ENCODE measurements at places on chromosomes 1 and 21.

- DNase-seq, result no peak
Observed at GRCh38 chr1:63642901-63643300, 49.7 kb downstream of the PGM1 start.

DNA sequence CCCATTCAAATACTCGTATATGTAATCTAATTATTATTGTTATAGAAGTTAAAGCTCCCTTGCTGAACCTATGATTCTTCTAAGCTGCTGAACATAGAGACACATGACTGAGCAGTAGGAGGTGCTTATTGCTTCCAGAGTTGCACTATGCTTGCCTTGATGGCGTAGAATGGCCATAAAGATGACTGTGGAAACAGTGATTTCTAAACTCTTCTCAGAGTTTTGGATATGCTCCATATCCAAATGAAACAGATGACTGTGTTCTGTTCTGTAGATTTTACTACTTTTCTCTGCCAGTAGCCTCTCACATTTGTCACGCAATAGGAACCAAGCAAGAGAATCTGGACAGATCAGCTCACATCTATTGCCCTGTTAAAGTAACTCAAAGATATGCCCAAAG lies 88.1 kb upstream of the CACYBP start:
- DNase-seq, result no peak

- no peak for DNase-seq
Observed at GRCh38 chr1:226646026-226646869, 92.8 kb downstream of the ITPKB start.

- no peak for DNase-seq
Observed at GRCh38 chr1:17873007-17873675, 118.0 kb downstream of the ACTL8 start.

DNA sequence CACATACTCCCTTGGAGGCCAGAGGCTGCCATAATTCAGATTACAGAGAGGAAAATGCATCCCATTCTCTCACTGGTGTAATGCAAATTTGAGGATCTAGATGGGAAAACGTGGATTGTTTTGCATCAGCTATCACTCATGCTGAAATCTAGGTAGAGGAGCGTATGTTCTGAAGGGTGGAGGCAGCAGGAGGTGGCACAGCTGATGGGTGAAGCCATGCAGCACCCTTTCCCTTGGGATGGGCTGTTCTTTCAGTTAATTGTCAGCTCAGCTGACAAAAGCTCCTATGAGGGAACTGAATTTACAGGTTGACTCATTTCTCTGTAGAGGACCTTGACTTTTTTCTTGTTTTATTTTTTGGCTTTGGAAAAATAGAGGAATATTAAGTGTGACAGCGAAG lies 41.8 kb downstream of the CAMTA1 start:
- no peak for DNase-seq

GRCh38 chr1:13617108-13617507 lies 33.5 kb downstream of the PDPN start:
- DNase-seq, result no peak

GRCh38 chr1:152473887-152474537 lies 36.6 kb upstream of the LCE5A start:
- DNase-seq, result no peak

DNA sequence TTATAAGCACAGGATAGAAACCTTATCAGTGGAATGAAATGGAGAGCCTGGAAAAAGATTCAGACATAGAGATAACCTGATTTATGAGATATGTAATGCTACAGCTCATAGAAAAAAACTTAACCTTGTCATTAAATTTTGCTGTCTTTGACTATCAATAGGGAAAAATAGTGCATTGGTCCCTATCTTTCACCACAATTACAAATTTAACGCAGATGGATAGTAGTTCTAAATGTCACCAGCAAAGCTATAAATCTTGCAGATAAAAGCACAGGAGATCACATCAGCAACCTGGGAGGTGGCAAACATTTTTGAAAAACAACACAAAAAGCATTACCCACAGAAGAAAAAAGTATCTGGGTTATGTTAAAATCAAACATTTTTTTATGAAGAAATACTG lies 831.6 kb downstream of the BRINP3 start:
- DNase-seq, result no peak

- no peak for DNase-seq
Observed at GRCh38 chr1:212667223-212668139, 32.2 kb downstream of the BATF3 start.

GRCh38 chr1:100882698-100883097 lies 11.9 kb downstream of the EXTL2 start:
- no peak for DNase-seq

DNA sequence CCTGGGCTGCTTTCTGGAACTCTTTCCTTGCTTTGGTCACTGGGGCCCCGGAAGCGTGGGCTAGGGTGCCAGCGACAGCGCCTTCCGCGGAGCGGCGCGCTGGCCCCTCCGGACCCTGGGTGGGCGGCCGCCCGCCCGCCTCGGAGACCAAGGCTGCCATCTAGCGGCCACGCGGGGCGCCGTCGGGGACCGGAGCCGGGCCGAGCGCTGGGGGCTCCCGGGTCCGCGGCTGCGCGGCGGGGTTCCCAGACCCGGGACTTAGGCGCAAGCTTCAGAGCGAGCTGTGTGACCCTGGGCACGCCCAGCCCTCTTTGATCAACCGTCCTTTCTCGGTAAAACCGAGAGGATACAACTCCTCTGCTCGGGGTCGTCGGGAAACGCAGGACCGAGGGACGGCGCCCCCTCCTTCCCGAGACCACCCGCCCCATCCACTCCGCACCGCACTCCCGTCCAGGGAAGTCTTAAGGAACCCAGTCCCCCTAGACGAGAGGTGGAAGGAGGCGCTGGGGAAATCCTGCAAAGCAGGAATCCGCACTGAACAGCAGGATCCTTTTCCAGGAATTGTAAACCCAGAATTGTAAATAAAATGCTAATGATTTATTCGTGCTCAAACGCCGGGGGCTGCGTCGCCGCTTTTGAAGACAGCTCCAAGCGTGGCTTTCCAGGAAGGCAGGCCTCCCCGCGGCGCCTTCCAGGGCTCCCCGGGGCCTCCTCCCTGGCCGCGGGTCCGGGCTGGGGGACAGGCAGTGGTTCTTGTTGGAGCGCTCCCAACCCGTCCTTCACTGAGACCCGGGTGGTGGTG lies 41.2 kb downstream of the RRAGC start:
- DNase-seq, result peak; percentile 86

GRCh38 chr1:207997486-207998268 lies 86.8 kb upstream of the CD34 start:
- peak; percentile 61 for DNase-seq

- DNase-seq, result peak; percentile 4
Observed at GRCh38 chr1:198423673-198424072, 116.8 kb downstream of the ATP6V1G3 start.

DNA sequence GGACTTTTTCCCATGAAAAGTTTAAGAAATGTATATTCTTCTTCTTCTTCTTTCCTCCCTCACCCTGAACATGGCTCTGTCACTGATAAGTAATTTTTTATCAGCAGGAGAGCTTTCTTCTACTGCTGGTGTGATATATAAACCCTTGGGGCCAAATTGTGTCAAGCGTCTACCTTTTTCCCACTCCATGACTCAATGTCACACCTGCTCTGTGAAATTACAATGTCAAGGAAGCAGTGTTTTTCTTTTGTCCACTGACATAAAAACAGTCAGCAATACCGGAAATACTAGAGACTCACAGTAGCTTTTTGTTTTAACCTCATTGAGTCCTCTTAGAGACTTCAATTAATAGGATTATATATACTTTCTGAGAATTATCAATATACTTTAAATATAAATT lies 416.2 kb upstream of the ADGRL4 start:
- no peak for DNase-seq

- no peak for DNase-seq
Observed at GRCh38 chr1:162215902-162216301, 146.4 kb downstream of the NOS1AP start.

GRCh38 chr1:9628541-9629444 lies 22.7 kb upstream of the PIK3CD start:
- no peak for DNase-seq

DNA sequence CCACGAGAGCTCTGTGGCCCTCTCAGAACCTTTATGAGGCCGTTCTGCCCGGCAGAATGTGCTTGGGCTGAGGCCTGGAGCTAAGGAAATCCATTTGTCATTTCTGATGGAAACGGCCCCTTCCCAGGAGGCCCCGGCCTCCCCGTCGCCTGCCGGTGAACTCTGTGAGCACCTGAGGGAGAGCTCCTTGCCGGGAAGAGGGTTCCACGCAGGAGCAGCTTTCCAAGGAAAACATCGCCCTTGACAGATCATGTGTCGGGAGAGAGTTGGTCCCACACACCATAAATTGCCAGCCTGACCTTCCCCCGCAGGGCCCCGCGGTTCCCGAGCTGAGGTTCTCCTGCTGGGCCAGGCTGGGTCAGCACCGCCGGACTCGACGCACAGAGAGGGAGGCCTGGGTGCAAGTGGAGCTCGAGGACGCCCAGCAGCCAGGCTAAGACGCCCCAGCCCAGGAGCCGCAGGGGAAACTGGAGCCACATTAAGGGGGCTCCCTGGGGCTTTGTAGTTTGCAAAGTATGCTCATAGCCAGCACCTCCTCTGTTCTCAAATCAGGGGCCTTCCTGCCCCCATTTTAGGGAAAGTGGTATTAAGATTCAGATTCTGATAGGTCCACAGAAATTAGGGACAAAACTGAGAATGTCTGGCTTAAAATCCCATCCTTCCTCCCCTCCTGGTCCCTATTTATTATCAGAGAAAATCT lies 239.5 kb downstream of the FOXD2 start:
- DNase-seq, result no peak

- DNase-seq, result no peak
Observed at GRCh38 chr1:61779231-61779630, 37.0 kb downstream of the PATJ start.

- no peak for DNase-seq
Observed at GRCh38 chr1:154846565-154847442, 23.3 kb downstream of the KCNN3 start.

GRCh38 chr1:53196017-53196484 lies 573 bp upstream of the CPT2 start:
- DNase-seq, result no peak

DNA sequence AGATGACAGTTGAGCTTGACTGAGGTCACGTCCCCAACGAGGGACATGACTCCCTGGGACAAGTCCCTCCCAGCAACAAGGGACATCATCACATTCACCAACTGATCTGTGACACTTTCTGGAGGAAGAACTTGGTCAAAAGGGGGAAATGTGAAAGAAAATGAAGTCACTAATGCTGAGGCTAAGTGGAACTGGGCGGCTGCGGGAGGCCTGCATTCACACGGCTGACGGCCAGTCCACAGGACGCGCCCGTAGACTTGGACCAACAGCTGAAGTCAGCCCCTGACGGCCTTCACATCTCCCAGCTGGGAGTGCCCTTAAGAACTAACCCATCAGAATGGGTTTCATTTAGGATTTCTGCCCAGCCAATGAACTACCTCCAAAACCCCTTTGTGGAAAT lies 26.6 kb downstream of the POFUT2 start:
- no peak for DNase-seq

DNA sequence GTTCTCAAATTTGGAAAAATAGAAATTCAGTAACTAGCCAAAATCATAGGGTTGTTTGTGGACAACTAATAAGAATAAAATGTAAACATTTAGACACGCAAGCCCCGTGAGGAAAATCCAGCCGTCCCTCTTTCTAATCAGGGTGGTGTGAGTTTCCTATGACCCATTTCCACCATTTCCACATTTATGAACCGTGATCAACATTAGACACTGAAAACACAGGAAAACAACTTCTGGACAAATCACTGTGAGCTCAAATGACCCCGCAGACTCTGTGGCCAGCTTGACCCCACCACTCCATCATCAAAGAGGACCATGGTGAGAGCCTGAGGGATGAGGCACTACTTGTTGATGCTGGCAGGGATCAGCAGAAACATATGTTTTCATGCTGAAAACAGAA lies 101.0 kb downstream of the SIM2 start:
- no peak for DNase-seq

- no peak for DNase-seq
Observed at GRCh38 chr1:38293567-38293966, 247.0 kb upstream of the POU3F1 start.

DNA sequence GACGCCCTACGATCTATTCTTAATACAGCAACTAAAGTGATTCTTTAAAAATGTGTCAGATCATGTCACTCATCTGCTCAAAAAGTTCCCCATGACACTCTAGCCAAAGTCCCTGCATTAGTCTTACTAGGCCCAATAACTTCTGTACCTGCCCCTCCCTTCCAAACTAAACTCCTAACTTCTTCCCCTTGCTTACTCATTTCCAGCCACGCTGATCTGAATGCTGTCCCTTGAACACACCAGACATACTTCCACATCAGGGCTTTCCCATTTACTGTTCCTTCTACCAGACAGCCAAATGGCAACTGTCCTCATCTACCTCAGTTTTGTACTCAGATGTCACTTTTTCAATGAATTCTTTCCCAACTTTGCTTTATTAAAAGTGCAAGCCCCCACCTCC lies 1.2 kb downstream of the PPT1 start:
- no peak for DNase-seq

DNA sequence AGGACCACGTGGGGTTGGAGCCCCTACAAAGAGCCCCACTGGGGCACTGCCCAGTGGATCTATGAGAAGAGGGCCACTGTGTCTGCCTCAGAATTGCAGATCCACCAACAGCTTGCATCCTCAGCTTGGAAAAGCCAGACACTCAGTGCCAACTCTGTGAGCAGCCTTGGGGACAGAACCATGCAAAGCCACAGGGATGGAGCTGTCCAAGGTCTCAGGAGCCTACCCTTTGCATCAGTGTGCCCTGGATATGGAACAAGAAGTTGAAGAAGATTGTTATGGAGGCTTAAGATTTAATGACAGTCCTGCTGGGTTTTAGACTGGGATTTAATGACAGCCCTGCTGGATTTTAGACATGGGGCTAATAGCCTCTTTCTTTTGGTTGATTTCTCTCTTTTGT lies 1670.9 kb downstream of the PLA2G4A start:
- DNase-seq, result no peak

GRCh38 chr1:246178717-246179311 lies 328.3 kb downstream of the SMYD3 start:
- no peak for DNase-seq

- no peak for DNase-seq
Observed at GRCh38 chr1:163570071-163570470, 248.3 kb downstream of the NUF2 start.

- no peak for DNase-seq
Observed at GRCh38 chr1:90704817-90705216, 12.3 kb downstream of the BARHL2 start.

- DNase-seq, result no peak
Observed at GRCh38 chr21:44392185-44392584, 38.8 kb downstream of the TRPM2 start.

GRCh38 chr1:55546553-55546952 lies 331.4 kb upstream of the USP24 start:
- DNase-seq, result no peak

GRCh38 chr1:30596891-30597290 lies 126.5 kb downstream of the MATN1 start:
- no peak for DNase-seq

- no peak for DNase-seq
Observed at GRCh38 chr1:227805606-227806197, 9.8 kb upstream of the PRSS38 start.

DNA sequence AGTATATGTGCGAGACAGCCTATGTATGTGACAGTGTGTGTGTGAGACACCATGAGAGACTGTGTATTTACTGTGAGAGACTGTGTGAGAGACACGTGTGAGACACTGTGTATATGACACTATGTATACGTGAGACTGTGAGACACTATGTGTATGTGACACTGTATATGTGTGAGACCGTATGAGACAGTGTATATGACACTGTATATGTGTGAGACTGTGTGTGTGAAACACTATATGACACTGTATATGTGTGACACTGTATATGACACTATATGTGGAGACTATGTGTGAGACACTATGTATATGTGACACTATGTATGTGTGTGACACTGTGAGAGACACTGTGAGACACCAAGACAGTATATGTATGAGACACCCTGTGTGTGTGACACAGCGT lies 52.9 kb upstream of the KDM4A start:
- DNase-seq, result no peak

GRCh38 chr1:191831572-191831971 lies 326.7 kb upstream of the RGS18 start:
- DNase-seq, result no peak
